Caco-2 (cell line): ENCODE measurements at places on chromosomes 5 and 9. TPM values are rescaled to one million over a fixed set of nuclear protein-coding genes. Genes with fewer than 3 reads are reported as not detected.

The SHOC1 gene
- total RNA-seq: not detected in 2 replicates

The FAM153A gene
- total RNA-seq: not detected in 2 replicates

The SV2C gene
- total RNA-seq: not detected in 2 replicates

The MARCOL gene
- total RNA-seq: not detected in 2 replicates

The PCSK1 gene
- total RNA-seq: 0.41 TPM in 1 of 2 replicates, not detected in the other

The PCDHGB3 gene
- 0.54 and 0.60 TPM in 2 replicates for total RNA-seq

GRCh38 chr9:24816006-24816405 is 270.3 kb upstream of the IZUMO3 start:
- DNase-seq: no peak

DNA sequence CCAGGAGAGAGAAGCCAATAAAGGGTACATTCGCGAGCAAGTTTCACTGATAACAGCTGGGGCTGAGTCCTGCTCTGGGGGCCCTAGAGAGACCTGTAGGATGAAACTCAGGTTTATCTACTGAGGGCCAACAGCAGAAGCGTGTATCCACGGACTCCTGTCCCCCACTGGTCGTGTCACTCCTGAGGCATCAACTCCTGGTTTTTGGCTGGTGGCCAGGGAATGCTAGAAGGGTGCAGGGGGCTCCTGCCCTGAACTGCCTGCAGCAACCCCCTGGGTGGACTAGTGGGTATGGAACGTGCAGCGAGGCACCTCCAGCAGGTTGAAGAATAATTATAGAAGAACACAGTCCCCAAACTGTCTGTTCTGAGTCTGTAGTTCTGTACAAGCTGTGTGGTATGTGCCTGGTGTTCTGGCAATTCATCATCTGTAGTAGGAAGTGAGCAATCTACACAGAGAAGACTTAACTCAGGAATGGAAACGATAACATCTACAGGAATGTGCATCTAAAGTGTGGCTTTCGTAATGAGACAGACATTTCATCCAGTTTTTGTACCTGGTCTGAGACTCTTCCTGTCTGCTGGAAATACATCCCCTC is 64.5 kb upstream of the GNA14 start:
- no peak for DNase-seq

- DNase-seq: no peak
These were observed 43.8 kb upstream of the ANKH start for GRCh38 chr5:14915291-14915952.

DNA sequence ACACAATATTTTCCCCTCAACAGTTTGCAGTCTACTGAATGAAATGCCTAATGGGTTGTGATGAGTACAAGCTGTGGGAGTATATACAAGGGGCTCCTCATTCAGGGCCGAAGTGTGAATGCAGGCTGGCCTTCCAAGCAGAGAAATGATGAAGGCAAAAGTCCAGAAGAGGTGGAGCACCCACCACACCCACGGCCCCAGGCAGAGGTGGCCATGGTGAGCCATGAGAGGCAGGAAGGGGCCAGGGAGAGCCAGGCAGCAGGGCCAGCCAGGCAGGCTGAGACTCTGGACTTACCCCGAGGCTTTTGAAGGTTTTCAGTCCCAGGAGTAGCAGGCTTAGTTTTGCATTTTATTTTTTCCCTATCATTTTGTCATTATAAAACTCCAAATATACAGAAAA is 218.1 kb downstream of the AUH start:
- no peak for DNase-seq

DNA sequence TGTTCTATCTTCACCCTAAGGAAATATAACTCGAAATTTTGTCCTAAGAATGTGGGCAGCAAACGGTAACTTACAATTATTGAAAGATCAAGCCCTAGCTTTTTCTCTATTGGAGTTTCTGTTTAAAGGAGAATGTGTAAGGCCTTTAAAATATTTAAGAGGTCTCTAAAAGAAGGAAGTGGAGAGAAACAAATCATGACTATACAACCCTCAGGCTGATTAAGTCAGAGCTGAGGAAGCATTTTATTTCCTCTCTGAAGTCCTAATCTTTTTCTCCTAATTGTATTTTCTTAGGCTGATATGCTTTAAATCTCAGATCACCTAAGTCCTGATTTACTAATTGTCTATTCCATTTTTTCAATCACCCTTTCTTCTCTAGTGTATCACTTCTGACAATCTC is 1708.8 kb upstream of the C9orf72 start:
- no peak for DNase-seq

GRCh38 chr9:133999851-134000265 is 7.7 kb upstream of the VAV2 start:
- DNase-seq: no peak

DNA sequence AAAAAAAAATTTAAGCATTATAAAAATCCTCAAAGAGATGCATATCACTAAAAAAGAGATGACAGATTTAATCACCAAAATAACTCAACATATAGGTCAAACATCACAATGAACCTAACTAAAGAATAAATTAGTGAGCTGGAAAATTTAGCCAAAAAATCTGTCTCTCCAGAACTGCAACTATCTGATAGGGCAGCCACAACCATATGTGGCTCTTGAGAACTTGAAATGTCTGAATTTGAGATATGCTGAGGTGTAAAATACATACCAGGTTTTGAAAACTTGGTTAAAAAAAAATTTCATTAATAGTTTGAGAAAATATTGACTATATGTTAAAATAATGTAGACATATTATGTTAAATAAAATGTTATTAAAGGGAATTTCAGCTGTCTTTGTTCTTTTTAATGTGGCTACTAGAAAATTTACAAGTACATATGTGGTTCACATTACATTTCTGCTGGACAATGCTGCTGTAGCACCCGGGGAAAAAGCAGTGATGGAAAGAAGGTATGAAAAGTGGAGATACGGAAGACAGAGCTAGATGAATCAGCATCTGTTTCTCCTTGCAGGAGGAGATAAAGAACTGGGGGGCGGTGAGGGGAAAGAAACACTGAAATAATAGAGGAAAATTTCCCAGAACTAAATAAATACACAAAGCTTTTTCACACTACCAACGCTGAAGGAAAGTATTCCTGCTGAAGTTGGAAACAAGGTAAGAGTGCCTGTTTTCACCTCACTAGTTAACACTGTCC is 66.1 kb downstream of the DCP2 start:
- no peak for DNase-seq
